ENCODE measurements at places on chromosomes 3 and 15.

GRCh38 chr3:94520364-94520763 lies 457.5 kb downstream of the NSUN3 start:
- no peak for DNase-seq

- no peak for DNase-seq
These were observed 225.2 kb upstream of the RGMA start for GRCh38 chr15:93314245-93314644.

DNA sequence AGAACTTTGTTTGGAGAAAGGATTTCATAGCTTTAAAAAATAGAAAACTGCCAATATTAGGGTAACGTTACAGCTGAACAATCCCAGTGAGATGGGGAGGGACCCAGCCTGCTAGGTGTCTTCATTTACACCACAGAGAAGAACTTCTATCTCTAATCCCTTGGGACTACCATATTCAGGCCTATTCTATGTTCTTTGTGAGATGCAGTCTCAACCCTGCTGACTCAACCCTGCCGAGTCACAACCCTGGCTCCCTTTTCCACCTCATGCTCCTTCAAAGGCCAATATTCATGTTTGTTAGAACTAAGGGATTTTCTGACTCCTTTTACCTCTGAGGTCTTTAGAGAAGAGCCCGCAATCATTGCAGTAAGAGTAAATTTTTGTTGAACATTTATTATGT lies 350.5 kb downstream of the EPHB1 start:
- DNase-seq, result no peak

DNA sequence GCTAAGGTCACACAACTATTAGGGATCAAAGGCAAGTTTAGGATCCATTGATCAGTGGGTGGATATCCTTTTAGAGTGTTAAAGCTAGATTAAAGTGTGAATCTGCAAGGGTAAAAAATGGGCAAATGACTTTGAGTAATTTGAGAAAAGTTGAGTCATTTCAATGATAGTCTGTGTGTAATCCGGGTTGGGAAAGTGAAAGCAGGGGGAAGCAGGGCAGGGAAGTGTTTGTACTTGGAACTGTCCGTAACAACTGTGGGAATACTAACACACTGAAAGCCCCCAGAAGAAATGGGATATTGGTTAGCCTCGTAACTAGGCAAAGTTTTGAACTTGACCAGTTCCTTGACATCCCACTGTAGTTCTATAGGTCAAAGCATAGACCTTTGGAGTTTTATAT lies 187.2 kb upstream of the SLITRK3 start:
- DNase-seq, result no peak

- no peak for DNase-seq
These were observed 97.2 kb upstream of the TSPAN3 start for GRCh38 chr15:77168141-77168540.

GRCh38 chr3:152664766-152665165 lies 170.2 kb upstream of the P2RY1 start:
- no peak for DNase-seq

- no peak for DNase-seq
These were observed 9.5 kb upstream of the DOCK3 start for GRCh38 chr3:50665081-50665840.
